ENCODE measurements at places on chromosomes 2 and 18. TPM values are rescaled to one million over a fixed set of nuclear protein-coding genes. Genes with fewer than 3 reads are reported as not detected.

CCDC178 gene
- polyA plus RNA-seq = 0.52 TPM

GTF2A1L gene
- polyA plus RNA-seq = 0.04 TPM

KCNK3 gene
- 0.22 TPM for polyA plus RNA-seq

NTSR2 gene
- not detected for polyA plus RNA-seq

SP5 gene
- polyA plus RNA-seq = 0.54 TPM

UPP2 gene
- polyA plus RNA-seq = not detected

LRATD1 gene
- polyA plus RNA-seq = 33.2 TPM

CIB4 gene
- polyA plus RNA-seq = 0.15 TPM

C2orf78 gene
- not detected for polyA plus RNA-seq

CD28 gene
- polyA plus RNA-seq = under 0.01 TPM

DNA sequence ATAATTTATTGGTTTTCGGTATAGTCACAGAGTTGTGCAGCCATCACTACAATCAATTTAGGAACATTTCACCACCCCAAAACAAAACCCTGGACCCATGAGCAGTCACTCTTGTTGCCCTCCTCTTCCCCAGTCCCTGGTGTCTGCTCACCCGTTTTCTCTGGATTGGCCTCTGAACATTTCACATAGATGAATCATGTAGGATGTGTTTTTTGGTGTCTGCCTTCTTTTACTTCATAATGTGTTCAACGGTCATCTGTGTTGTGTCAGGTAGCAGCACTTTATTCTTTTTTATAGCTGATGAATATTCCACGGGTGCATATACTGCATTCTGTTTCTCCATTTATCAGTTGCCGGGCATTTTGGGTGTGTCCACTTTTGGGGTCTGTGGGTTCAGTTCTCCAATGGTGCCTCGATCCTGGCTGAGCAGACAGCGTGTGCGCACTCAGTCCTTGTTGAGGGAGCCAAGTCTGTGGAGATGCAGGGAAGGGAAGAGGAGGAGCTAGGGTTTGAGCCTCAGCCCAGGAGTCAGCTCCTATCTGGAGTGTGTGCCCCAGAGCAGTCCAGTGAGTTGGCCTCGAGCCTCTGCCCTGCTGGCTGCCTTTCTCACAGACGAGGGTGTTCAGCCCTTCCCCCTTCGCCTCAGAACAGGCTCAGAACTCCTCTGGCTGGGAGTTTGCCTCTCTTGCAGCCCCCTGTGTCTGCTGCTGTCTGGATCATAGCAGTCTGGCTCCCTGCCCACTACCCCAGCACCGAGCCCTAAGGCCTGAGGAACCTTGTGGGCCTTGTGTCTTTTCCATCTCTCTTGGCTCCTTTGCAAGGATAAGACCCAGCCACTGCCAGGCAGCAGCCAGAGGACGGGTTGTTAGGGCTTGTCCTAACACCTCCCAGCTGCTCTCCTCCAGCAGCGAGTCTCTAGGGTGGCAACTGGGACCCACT is 18.0 kb downstream of the C2orf74 start:
- H3K27me3 ChIP-seq = no peaks in the 10 kb centered on the region
- H3K27ac ChIP-seq = no peak overlapping the region
- no peak for DNase-seq
- H3K36me3 ChIP-seq = peaks cover 46% of the 10 kb centered on the region
- no peak overlapping the region for H3K4me3 ChIP-seq

- DNase-seq = no peak
- H3K4me1 ChIP-seq = no peaks in the 10 kb centered on the region
- H3K36me3 ChIP-seq = no peaks in the 10 kb centered on the region
- H3K27ac ChIP-seq = no peak overlapping the region
- H3K27me3 ChIP-seq = no peaks in the 10 kb centered on the region
These were observed 227.7 kb upstream of the ZEB2 start for GRCh38 chr2:144747571-144747970.

- DNase-seq = no peak
- H3K27ac ChIP-seq = no peak overlapping the region
- H3K36me3 ChIP-seq = no peaks in the 10 kb centered on the region
- no peaks in the 10 kb centered on the region for H3K27me3 ChIP-seq
These were observed 5.4 kb downstream of the CACNB4 start for GRCh38 chr2:152093464-152093863.

All from small intestine (tissue), 16 donors.